CD4-positive, alpha-beta memory T cell (primary cell): ENCODE measurements at places on chromosomes 6 and 20.

- no peak for DNase-seq
These were observed 96.0 kb downstream of the INSM1 start for GRCh38 chr20:20463933-20464374.

GRCh38 chr6:126907996-126908395, 210.5 kb upstream of the RSPO3 start:
- no peak for DNase-seq

DNA sequence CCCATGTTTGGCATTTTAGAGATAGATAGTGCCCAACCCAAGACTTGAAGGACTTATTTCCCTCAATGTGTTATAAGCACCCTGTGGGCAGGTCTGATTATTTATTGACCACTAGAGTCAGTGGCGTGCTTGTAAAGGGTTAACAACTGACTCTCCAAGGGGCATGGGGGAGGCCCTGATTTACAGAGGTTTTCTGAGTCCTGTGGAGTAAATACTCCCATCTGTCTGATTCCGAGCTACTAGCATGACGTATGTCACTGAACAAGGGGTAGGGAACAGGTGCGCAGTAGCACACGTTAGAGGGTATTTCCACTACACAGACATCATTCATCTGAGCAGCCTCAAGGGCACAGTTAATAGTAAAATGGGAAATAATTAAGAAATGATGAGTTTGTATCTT, 17.4 kb upstream of the TRAM2 start:
- DNase-seq, result no peak

GRCh38 chr6:122620902-122621301, 10.7 kb downstream of the PKIB start:
- no peak for DNase-seq

DNA sequence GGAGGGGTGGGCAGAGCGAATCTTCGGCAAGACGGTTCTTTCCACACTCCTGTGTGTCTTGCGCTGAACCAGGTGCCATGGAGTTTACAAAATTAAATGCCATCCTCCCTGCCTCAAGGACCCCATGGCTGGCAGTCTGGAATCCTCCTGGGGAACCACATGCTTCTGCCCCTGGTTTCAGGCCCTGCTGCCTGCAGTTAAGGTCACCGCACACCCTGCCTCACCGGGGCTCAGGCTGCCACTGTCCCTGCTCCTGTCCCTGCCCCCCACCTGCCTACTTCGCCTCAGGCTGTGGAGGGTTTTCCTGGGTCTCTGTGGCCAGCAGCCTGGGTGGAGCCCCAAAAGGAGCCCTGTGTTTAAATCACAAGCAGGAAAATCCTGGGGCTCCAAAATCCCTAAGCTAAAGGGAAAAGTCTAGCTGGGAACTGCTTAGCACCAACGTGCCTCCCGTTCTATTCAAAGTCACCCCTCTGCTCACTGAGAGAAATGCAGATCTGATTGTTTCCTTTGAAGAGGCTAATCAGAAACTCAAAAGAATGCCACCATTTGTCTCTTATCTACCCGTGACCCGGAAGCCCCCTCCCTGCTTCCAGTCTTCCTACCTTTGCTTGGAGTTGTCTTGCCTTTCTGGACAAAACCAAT, 10.6 kb upstream of the TTLL2 start:
- DNase-seq, result no peak

DNA sequence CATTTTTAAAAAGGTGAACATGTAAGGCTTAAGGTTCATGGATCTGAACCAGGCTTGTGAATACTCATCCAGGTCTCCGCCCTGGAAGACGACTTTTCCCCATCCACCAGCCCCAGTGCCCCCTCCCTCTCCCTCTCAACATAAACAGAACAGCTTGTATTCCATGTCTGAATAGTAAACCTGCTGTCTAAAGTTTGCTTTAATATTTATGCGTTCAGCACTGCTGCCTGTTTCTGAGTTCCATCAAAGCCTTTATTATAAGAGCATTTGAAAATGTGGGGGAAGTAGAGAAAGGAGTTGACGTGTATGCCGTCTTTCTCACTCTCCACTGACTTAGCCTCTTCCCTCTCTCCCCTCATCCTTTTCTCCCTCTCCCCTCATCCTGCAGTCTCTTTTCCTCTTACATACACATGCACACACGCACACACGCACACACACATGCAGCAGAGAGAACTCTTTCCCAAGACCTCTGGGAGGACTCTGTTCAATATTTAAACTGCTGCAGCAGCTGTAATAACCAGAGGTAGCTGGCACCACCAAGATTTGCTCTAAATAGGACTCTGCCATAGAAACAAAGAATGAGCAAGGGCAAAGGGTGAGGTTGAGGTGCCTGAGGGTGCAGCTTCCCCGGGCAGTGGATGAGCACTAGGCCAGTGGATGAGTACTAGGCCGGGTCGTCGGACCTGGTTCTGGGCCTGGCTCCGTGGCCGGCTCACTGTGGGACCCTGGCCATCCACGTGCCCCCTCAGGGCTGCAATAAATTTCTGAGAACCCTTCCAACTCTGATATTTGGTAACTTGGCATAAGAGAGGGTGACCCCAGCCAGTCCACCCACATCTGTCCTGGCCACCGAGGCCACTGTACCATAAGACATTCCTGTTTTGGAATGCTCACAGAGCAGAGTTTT, 35.4 kb upstream of the VSTM2L start:
- no peak for DNase-seq

GRCh38 chr6:84332139-84333034, 104.9 kb upstream of the CEP162 start:
- no peak for DNase-seq

GRCh38 chr6:105072798-105073199, 107.0 kb downstream of the POPDC3 start:
- no peak for DNase-seq

DNA sequence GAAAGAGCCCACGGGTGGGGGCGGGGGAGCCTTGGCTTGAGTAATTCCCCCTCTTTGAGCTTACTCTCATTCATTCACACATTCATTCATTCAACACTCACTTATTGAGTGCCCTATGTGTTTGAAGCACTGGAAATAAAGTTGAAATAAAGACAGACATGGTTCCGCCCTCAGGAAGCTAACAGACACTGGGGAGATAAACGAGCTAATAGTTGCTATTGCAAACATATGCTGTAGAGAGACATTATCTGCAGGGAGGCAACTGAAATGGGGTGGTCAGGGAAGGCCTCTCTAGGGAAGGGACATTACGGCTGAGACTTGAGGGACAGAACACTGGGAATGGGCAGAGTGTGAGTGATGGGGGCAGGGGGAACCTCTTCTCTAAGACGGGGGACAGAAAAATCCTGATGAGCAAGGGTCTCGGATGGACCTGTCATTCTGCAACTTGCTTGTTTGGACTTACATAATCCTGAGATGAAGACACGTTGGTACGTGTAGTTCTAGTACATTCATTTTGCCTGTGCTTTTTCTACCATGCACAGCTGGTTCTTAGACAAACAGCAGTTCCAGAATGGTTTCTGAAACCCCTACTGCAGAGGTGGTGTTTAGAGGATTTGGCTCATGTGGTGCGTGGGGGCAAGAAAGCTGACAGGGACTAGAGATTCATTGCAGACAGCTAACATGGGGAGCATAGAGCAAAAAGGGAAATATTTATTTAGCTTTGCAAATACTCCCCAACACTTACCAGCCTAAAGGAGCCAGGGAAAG, 71.1 kb upstream of the BLCAP start:
- DNase-seq, result no peak

DNA sequence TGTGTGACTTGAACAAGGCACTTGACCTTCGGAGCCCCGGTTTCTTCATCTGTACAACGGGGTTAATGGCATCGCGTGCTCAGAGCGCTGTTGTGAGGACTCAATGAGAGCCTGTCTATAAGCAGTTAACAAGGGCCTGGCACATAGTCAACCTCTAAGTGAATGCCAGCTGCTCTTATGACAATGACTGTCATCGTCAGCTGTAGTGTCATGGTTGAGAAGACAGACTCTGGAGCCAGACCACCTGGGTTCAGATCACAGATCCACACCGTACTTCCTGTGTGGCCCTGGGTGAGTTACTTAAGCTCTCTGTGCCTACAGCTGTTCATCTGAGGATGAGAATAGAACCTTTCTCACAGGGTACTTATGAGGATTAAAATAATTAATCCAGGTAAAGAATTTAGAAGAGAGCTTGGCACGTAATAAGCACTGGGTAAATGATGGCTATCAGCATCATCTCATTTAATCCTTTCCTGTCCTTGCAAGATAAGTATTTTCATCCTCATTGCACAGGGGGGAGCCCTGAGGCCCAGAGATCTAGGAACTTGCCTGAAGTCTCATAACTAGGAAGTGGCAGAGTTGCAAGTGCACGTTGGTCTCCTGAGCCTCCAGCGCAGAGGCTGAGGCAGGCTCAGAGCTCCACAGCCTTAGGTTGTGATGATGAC, 105.3 kb downstream of the EYA2 start:
- no peak for DNase-seq

- no peak for DNase-seq
These were observed 50.2 kb downstream of the HDAC2 start for GRCh38 chr6:113920663-113921267.

- DNase-seq, result no peak
These were observed 48.3 kb upstream of the SLC22A23 start for GRCh38 chr6:3504938-3505805.

GRCh38 chr6:139407718-139408222, 33.3 kb upstream of the CITED2 start:
- no peak for DNase-seq
